ENCODE measurements at places on chromosomes 7 and 10.
A peak's percentile ranks its signal among the peaks of the same experiment; 100 is the strongest.

DNA sequence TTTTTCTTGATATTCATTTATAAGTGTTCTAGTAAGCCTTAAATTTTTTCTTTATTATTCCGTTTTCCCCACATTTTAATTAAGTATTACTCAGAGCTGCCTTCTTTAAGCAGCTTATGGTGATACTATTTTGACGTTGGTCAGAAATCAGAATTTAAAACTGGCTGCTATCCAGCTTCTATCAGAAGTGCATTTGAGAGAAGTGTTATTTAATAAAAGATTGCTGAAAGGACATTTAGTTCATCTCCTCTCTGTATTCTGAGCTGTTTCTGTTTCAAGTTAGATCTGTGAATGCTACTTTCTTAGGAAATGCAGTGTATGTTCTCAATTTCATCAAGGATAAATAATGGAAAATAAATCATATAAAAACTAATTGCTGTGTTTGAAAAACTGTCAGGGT is 17.4 kb downstream of the KLHL7 start:
- no peak for DNase-seq

DNA sequence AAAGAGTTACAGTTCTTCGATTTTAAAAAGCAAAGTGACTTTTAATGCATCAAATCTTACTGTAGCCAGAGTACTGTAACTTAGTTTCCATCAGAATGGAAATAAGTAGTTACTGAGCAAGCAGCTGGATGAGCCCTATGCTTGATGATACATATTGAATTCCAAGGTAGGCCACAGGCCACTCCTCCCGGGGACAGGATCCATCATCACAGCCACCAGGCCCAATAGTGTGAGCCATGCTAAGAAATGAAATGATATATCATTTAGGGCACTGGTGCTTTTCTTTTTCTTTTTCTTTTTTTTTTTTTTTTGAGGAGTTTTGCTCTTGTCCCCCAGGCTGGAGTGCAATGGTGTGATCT is 42.9 kb upstream of the TOMM7 start:
- no peak for DNase-seq

- no peak for DNase-seq
Measured at GRCh38 chr10:128843972-128844371, 623.1 kb upstream of the MGMT start.

- no peak for DNase-seq
Measured at GRCh38 chr7:116754186-116754585, 82.2 kb downstream of the MET start.

GRCh38 chr10:47238331-47239095 is 61.5 kb upstream of the GDF10 start:
- DNase-seq: no peak

- DNase-seq: no peak
Measured at GRCh38 chr7:128135515-128136214, 104.4 kb upstream of the LRRC4 start.

DNA sequence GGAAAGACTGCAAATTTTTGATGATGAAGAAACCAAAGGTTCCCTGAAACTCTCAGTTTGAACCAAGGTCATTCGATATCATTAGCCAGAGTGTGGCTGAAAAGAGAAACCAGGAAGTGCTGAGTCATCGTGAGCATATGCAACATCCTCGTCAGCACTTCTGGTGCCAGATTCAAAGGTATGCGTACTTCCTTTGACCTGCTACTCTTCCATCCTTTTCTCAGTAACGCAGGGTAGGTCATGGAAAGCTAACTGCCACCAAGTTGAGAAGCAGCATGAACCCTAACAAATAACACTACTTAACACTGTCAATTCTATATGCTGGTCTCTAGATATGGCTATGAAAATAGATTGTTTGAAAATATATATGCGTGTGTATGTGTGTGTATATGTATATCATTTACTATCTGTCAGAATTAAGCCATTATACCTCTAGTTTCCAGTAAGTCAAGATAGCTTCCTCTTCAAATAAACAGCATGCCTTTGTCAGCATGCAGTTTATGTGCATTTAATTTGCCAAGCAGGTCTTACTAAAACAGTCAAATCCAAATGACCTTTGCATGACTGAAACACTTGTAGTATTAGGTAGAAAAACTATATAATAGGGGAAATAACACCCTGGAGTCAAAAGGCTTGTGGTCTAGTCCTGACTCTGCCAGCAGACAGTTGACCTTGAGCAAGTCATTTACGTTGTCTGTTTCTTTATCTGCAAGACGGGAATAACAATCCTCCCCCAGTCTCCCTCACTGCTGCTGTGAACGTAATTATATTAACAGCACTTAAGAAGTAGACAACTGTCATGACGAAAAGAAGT is 26.4 kb downstream of the CDK6 start:
- DNase-seq: peak; percentile 54

DNA sequence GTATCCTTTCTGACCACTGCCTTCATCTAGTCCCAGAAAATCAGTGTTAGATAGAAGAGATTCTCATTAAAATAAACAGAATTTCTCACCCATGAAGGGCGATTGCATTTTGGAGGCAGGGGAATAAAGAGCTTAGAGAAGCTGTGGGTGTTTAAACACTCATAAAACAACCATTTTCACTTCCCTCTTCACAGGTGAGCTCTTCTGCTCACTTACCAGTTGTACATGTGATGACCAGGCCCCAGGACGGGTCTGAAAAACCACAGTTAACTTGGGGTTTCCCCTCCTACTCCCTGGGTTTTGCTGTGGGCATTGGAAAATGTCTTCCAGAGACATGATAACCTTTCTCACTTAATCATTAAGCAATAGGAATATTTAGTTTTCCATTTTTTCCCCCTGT is 411.6 kb upstream of the DPP6 start:
- DNase-seq: no peak

DNA sequence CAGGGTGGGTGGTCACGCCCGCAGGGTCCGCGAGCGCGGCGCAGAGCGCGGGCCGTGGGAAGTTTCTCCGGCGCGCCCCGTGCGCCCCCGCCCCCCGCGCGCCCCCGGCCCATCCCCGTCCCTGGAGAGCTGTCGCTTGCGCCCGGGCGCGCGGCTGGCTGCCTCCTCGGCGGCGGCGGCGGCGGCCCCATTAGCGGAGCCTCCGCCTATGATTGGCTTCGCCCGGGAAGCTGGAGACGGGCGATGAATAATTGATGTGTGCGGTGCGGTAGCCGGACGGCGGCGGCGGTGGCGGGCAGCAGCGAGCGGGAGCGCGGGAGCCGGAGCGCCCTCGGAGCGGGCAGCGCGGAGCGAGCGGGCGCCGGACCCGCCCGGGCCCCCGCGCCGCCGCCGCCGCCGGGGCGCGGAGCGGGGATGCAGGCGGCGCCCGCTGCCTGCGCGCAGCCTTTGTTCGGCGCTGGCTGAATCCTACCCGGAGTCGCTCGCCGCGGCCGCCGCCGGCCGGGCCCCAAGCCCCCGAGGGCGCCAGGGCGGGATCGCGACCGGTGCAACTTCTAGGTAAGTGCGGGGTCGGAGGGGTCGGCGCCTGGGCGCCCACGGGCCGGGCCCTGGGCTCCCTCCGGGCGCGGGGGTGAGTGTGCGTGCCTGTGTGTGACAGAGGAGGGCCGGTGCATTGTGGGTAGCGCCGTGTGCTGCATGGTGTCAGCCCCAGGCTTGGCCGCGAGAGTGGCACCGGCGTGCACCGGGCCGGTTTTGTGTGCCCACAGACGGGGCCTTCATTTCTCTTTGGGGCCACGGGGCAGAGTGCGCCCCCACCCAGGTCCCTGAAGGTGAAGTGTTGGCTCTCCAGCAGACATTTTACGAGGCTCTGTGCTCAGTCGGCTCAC is 103.8 kb upstream of the PPIF start:
- DNase-seq: no peak

DNA sequence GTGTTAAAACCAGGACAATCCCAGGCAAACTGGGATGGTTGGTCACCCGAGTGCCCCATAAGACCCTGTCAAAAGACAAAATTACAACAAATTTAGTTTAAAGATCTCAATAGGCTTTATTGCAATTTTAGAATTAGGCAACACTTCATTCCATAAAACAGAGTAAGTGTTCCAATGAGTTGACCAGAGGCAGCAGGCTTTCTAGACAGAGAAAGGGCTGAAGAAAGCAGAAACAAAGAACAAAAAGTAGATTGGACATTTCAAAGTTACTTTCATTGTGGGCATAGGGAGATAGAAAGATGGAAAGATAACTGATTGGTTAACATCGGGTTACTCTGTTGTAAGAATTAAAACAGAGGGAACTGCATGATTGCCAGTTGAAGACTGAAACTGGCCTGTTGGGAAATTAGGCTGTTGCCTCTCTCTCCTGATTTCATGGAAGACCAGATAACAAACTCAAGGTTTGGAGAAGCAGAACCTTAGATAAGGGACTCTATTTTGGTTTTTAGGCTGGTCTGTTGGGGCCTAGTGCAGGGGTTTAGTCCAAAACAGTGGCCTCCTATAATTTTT is 36.3 kb downstream of the ENTPD1 start:
- no peak for DNase-seq

DNA sequence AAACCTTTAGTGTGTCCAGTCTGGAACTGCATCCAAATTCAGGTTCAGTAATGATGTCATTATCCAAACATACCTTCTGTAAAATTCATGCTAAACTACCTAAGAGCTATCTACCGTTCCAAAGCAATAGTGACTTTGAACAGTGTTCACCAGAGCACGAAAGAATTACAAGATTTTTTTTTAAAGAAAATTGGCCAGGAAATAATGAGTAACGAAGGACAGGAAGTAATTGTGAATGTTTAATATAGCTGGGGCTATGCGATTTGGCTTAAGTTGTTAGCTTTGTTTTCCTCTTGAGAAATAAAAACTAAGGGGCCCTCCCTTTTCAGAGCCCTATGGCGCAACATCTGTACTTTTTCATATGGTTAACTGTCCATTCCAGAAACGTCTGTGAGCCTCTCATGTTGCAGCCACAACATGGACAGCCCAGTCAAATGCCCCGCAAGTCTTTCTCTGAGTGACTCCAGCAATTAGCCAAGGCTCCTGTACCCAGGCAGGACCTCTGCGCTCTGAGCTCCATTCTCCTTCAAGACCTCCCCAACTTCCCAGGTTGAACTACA is 694 bp upstream of the FAS start:
- DNase-seq: no peak

DNA sequence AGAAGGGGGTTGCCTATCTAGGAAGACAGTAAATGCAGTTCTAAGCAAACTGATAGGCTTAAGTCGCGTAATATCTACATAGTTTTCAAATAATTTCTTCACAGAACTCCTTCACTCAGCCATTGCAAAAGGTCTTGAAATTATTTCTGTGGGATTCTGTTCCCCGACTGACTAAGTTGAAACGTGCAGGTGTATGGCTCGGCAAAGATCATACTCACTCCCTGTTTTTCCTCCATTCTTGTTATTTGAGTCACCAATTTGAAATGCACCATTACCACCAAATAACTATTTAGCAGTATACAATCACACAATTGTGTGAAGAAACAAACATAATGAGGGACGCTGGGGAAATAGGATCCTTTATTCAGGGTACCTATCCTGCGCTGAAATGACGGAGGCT is 771.1 kb downstream of the GATA3 start:
- DNase-seq: no peak

DNA sequence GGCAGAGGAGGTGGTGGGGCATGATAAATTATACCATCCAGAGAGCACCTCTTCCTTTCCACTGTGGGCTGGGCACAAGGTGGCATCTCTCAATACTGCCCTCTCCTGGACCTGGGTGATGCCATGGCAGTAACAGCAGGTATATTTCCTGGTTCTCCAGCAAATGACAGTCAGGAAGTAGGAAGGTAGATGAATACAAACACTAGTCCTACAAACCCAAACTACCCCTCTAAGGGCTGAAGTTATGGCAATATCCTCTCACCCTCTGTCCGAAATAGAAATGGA is 1004.9 kb downstream of the KCNMA1 start:
- DNase-seq: no peak

- DNase-seq: no peak
Measured at GRCh38 chr10:114605155-114605797, 52.8 kb downstream of the ABLIM1 start.

DNA sequence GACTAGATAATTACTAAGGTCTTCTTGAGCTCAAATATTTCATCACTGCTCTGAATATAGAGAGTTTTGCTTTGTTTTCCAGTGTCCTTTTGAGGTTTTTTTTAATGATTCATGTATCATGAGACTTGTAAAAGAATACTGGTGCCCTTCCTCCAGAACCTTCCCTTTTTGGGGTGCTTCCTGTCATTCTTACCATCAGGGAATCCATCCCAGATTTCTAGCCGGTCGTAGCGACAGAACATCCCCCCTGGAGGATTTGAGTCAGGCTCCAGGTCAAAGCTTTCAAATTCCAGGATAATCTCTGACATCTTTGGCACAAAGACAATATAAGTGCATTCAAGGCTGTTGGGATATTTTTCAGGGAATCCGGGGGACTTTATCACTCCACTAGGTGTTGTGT is 71.0 kb downstream of the NRP1 start:
- DNase-seq: no peak

DNA sequence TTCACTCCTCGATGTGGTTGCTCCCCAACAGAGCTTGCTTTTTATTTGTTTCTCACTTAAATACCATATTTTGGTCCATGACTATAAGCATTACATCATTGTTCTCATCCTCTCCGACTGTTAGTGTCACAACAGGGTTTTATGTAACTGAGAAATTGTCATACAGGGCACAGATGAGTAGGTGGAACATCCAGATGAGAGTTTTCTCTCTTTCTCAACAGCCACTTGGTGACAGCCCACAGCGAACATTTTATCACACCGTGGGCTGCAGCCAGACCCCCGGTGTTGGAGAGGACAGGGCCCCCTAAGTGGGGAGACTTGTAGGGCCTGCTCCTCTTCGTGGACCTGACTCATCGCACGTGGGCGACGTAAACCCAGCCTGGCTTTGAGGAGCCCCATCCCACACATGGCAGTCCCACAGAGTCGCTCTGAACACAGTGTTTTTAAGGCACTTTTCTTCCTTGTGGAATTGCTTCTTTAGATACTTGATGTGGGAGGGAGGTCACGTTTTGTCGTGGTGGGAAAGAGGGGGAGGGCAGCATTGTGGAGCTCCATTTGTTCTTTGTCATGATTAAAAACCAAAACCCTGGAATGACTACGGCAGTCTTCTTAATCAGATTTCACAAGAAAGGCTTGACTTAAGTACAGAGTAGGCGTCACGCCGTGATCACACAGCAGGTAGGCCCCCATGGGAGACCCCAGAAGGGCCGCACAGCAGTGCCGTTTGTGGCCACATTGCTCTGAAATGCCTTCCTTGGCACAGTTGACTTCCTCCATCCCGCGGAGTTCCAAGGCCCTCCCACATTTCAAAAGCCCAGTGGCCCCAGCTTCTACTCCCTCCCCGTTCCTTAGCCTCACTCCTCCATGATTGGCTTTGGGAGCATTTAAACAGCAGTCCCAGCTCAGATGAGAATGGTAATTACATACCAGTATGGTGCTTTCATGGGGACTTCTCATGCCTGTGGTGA is 220.6 kb downstream of the CCDC3 start:
- DNase-seq: no peak

GRCh38 chr10:53298443-53298842 is 525.9 kb upstream of the MBL2 start:
- no peak for DNase-seq

DNA sequence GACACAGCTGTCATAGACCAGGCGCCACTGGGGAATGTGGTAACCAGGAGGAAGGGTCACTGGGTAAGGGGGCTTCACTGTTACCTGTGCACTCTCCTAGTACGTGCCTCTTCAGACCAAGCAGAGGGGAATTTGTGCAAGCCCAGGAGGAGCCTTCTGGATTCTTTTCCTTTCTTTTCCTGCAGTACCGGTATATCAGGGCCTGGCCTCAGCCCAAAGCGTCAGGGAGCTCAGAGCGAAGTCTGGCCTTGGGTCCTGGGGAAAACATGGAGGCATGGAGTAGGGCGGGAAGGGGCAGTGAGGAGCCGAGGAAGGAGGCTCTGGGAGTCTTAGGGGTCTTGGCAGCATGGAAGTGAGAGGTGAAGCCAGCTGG is 133.6 kb upstream of the GDF10 start:
- no peak for DNase-seq

- DNase-seq: no peak
Measured at GRCh38 chr10:116418389-116418788, 9.3 kb upstream of the PNLIPRP3 start.

Measured in breast epithelium (tissue), 4 donors.